ENCODE measurements at places on chromosomes 6 and 20.

DNA sequence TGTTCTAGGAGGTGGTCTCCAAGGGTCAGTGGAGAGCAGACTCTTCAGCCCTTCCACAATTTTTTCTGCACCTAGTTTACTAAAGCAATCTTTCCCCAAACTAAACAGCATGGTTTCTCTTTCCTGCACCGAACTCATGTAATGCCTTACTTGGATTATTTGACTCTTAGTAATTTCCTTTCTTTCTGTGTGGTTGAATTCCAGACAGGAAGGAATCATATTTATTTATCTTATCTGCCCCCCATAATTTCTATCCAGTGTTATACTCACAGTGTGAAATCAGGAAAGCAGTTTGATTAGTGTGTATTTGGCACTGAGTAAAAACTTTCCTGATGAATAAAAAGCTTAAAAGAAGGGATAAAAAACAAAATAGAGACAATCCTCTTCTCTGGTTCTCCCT is 140.3 kb upstream of the STMND1 start:
- DNase-seq, result no peak

- DNase-seq, result no peak
These were observed 24.4 kb upstream of the EDN1 start for GRCh38 chr6:12265791-12266190.

DNA sequence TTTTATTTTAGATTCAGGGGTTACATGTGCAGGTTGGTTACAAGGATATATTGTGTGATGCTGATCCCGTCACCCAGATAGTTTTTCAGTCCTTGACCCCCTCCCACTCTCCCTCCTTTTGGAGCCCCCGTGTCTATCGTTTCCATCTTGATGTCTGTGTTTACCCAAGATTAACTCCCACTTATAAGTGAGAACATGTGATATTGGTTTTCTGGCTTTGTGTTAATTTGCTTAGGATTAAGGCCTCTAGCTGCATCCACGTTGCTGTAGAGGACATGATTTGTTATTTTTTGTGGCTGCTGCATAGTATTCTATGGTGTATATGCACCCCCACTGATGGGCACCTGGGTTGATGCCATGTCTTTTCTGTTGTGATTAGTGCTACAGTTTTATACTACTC is 178.6 kb downstream of the PLCB1 start:
- no peak for DNase-seq

- DNase-seq, result no peak
These were observed 248.8 kb downstream of the TTLL2 start for GRCh38 chr6:167573461-167574215.

GRCh38 chr6:166398348-166398747 is 15.6 kb upstream of the MPC1 start:
- no peak for DNase-seq

DNA sequence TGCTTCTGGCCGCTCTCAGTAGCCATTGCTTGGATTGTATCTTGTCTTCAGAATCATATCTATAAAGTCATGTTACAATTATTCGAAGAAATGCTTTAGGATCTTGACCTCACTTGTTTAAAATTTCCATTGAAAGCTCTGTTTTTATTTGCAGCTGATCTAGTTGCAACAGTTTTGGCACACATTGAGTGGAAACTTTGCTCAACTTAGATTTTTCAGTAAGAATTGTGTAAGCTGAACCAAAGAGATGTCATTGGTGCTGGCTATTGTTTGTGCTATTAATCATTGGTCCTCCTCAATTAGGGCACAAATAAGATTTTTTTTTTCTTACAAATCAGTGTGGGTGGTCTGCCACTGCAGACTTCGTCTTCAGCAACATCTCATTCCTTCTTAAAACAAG is 649.2 kb downstream of the MMUT start:
- no peak for DNase-seq

DNA sequence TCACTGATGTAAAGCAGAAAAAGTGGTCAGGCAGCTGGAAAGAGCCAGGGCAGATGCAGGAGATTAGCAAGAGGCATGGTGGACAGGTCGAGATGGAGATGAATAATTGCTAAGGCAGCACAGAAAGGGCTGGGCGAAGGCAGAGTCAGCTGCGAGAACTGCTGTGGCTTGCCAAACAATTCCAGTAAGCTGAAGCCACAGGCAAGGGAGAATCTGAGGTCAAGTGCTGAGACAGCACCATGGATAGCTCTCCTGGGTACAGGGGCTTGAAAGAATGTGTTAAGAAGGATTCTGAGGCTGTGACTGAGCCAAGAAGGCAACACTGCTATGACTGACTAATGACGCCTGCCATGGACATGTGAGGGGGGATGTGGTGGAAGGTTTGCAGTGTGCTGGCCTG is 220.8 kb upstream of the FOXA2 start:
- DNase-seq, result no peak

- DNase-seq, result no peak
These were observed 970 bp downstream of the BLTP3A start for GRCh38 chr6:34792605-34793500.

- no peak for DNase-seq
These were observed 39.9 kb downstream of the AFDN start for GRCh38 chr6:167866642-167867041.

DNA sequence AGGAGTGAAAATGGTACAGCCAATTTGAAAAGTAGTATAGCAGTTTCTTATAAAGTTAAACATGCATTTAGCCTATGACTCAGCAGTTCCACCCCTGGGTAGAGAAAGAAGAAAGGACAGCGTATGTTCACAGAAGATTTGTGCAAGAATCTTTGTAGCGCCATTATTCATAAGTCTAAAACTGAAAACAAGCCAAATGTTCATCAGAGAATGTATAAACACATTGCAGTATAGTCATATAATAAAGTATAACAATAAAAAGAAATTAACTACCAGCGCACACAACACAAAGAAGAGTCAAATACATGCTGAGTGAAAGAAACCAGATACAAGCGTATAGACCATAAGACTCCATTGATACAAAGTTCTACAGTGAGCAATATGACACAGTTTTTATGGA is 294.0 kb downstream of the SAMD5 start:
- DNase-seq, result no peak

DNA sequence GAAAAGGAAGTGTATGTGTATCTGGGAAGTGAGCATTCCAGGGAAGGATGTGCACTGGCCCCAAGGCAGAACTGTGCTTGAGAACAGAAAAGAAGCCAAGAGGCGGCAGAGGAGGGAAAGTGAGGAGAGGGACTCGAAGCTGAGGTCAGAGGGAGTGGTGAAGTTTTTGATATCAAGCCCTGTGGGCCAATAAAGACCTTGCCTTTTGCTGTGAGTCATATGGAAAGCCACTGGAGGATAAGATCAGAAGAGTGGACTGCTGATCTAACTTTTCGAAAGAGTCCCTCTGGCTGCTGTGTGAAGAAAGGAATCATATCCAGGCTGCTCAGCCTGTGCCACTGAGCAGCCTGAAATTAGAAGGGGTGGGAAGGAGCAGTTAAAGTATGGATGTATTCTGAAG is 99.4 kb downstream of the EYA4 start:
- DNase-seq, result no peak

GRCh38 chr6:69594405-69594804 is 202.4 kb downstream of the LMBRD1 start:
- DNase-seq, result no peak

GRCh38 chr20:59297686-59298085 is 2.7 kb upstream of the EDN3 start:
- no peak for DNase-seq

DNA sequence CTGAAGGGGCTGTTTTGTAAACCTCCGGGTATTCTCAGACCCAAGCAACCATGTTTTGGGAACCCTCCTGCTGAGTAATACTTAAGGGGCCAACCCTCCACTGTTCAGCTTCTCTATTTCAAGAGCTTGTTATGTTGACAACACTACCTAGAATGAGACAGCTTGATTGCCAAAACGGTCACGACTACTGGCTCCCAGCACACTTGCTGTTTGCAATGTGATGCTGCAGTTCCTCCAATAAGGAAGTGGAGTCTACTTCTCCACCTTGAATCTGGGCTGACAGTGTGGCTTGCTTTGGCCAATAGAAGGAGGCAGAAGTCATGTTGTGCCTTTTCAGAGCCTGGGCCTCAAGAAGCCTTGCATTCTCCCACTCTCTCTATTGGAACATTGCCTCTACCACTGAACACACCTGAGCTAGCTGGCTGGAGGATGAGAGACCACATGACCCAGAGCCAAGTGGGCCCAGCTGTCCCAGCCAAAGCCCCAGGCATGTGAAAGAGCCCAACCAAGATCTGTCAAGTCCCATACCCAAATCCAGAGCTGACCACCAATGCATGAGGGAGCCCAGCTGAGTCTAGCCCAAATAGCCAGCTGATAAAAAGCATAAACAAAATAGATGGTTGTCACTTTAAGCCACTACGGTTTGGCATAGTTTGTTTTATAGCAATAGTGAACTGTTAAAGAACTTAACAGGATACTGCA is 108.0 kb downstream of the PRND start:
- DNase-seq, result no peak

GRCh38 chr20:58666702-58667101 is 15.6 kb downstream of the STX16 start:
- DNase-seq, result no peak

DNA sequence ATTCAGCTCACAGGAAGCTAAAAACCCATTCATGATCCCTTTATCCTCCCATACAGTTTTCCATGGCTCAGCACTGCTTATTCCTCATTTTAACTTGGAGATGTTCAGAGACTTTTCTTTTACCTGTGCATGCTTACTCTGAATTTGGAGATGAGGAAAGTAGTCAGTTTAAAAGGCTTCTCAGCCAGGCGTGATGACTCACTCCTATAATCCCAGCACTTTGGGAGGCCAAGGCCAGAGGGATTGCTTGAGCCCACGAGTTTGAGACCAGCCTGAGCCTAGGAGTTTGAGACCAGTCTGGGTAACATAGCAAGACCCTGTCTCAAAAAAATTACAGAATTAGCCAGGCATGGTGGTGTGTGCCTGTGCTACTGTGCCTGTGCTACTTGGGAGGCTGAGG is 30.3 kb upstream of the TMEM217 start:
- DNase-seq, result no peak

GRCh38 chr20:16641511-16642023 is 68.3 kb upstream of the KIF16B start:
- no peak for DNase-seq

DNA sequence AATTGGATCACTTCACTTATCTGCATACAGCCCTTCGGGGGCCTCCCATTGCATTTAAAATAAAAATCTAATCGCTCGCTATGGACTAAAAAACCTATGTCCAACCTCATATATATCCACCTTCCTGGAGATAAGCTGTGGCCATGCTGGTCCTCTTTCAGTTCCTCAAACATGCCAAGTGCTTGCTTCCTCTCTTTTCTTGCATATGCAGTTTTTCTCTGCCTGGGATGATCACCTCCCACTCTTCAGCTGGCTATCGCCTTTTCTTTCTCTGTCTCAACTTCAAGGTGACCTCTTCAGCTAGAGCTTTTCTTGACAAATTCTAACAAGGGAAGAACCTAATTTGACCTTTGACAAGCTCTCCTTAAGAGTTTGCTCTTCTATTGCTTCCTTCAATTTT is 5.6 kb upstream of the TFB1M start:
- no peak for DNase-seq

DNA sequence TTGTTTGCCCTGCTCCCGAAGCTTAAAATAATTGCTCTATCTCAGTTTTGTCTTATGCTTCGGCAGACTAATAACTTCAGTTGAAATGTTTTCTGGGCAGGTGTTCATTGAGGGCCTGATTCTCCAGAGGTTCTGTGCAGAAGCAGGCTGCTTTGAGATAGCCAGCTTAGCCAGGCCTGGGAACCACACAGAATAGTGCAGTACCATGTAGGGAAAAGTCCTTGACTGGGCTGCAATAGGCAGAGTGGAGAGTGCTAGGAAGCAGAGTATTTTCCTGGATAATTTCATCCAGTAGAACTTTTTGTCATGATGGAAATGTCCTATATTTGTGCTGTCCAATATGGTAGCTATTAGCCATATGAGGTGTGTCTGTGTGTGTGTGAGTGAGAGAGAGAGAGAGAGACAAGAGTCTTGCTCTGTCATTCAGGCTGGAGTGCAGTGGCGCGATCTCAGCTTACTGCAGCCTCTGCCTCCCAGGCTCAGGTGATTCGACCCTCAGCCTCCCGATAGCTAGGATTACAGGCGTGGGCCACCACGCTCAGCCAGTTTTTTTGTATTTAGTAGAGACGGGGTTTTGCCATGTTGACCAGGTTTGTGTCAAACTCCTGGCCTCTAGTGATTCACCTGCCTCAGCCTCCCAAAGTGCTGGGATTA is 15.9 kb downstream of the TOP1 start:
- no peak for DNase-seq

DNA sequence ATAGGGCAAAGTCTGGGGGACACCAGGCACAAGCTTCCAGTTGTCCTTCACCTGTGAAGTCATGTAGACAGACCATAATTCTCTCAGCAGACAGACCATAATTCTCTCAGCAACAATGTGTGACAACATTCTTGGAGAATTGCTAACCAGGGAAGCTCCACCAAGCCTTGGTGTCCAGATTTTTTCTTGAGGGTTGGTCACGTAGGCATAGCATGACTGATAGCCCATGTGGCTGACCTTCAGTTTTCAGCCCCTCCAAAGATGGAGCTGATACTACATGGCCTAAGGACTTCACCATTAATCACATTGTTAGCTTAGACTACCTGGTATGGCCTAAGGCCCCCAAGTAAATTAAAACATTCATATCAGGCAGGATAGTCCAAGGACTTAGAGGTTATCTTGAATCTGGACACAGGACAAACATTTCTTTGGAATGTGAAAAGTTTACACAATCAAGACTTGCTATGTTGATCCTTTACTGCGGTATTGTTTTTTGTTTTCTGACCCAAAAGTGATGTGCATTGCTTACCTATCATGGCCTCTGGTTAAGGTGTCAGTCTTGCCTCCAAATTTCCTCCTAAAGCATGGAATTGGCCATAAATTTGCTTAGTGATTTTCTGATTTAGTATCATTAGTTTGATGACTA is 76.9 kb downstream of the CEP57L1 start:
- DNase-seq, result no peak

DNA sequence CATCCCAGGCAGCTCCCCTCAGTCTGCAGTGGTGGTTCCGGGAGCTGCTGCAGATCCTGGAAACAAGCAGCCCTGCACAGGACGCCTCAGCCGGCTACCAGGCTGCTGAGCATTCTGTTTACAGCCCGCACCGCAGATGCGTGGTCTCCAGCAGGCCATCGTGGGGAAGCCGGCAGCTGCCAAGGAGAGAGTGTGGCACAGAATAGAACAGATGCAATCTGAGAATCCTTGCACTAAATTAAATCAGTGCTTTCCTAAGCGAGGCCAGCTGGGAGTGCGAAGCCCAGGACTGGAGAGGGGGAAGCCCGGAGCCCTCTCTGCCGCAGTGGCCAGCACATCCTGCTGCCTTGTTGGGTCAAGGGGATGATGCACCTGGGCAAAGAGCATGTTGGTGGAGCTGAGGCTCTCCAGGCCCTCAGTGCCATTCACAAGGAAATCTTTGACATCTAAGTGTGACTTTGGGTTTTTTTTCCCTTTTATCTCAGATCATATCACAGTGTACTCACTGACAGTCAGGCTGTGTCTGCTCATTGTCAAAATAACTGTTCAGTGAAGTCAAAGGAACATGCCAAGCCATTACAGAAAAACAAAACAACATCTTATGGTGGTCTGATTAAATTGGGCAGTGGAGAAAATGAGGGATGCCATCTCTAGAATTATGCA is 118.1 kb downstream of the SYNDIG1 start:
- no peak for DNase-seq
